ENCODE measurements at places on chromosomes 6 and 20.

GRCh38 chr6:150732765-150733539, 132.6 kb upstream of the MTHFD1L start:
- no peak for DNase-seq

- DNase-seq: no peak
Measured at GRCh38 chr6:13383328-13384163, 55.2 kb upstream of the TBC1D7 start.

DNA sequence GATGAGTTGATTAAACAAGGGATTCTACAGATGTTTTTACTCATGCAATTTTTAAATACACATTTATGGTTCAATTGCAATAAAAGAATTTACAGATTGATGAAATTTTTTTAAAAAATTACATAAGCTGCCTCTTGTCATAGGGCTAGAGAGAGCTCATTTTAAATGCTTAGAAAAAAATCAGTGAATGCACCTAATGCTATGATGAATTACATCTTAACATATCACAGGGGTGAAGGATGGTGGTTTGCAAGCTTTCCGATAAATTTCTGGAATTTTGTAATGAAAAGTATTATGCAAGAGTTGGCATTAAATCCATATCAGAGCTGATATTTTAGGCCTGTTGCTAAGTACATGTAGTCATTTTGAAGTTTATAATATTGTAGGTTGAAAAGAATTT, 29.6 kb downstream of the DSE start:
- no peak for DNase-seq

- DNase-seq: no peak
Measured at GRCh38 chr6:33061987-33062386, 11.5 kb downstream of the HLA-DPA1 start.

GRCh38 chr20:24109537-24109936, 121.0 kb upstream of the GGTLC1 start:
- no peak for DNase-seq

DNA sequence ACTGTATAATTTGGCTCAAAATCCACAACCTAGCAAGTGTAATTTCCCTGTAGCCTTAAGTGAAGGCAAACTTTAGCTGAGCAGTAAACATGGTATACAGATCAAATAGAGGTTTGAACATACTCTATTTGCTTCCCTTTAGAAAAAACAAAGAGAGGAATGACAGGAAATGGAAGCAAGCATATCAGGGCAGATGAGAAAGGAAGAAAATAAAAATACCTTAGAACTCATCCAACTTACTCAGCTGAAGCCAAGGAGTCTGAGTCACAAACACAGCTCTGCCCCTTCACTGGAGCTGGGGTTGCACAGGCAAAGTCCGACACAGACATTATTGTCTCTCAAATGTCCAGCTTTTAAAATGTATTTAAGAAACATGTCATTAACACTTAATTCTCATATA, 379.9 kb upstream of the IRAK1BP1 start:
- DNase-seq: no peak

GRCh38 chr20:37339208-37339607, 6.7 kb upstream of the SRC start:
- no peak for DNase-seq

DNA sequence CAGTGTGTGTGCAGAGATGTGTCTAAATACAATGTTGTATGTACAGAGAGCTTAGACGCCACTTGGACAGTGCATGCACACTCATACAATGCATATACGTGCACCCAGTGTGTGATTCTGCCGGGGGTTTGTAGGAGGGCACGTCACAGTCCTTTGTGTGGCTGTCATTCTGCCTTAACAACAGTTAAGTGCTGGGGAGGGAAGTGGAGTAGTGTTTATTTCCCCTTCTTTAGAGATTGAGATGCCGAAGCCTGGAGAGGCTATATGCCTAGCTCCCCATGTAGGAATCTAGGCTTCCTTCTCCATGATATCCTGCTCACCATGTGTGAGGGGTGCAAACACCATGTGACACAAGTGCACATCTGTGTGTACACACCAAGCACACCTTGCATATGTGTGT, 38.2 kb downstream of the MDFI start:
- DNase-seq: no peak

GRCh38 chr20:15919118-15919517, 654.1 kb downstream of the KIF16B start:
- DNase-seq: no peak

DNA sequence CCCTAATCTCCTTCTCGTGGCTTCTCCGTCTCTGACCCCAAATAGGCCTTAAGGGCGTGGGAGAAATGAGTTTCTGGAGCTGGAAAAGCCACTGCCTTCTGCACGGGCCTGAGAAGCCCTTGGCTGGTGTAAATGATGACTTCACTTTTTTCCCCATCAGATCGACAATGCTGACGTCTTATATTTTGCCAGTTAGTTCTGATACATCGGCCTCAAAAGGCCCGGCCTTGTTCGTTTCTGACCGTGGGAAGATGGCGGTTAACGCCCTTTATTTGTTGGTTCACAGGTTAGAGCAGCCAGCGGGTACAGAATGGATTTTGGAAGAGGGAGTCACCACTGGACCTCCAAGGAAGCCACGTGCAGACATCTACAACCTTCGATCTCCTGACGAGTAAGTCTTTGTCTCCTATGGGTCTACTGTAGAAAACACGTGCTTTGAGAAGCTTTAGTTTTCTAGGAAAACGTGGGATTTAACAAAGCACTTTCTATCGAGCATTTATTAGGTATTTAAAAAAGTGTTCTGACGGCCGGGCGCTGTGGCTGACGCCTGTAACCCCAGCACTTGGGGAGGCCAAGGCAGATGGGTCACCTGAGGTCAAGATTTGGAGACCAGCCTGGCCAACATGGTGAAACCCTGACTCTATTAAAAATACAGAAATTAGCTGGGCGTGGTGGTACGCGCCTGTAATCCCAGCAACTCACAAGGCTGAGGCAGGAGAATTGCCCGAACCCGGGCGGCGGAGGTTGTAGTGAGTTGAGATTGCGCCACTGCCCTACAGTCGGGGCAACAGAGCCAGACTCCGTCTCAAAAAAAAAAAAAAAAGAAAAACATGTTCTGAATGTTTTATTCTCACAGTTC, 1.2 kb upstream of the ZNFX1 start:
- peak; percentile 41 for DNase-seq

- no peak for DNase-seq
Measured at GRCh38 chr6:142686507-142686887, 258.5 kb downstream of the HIVEP2 start.

DNA sequence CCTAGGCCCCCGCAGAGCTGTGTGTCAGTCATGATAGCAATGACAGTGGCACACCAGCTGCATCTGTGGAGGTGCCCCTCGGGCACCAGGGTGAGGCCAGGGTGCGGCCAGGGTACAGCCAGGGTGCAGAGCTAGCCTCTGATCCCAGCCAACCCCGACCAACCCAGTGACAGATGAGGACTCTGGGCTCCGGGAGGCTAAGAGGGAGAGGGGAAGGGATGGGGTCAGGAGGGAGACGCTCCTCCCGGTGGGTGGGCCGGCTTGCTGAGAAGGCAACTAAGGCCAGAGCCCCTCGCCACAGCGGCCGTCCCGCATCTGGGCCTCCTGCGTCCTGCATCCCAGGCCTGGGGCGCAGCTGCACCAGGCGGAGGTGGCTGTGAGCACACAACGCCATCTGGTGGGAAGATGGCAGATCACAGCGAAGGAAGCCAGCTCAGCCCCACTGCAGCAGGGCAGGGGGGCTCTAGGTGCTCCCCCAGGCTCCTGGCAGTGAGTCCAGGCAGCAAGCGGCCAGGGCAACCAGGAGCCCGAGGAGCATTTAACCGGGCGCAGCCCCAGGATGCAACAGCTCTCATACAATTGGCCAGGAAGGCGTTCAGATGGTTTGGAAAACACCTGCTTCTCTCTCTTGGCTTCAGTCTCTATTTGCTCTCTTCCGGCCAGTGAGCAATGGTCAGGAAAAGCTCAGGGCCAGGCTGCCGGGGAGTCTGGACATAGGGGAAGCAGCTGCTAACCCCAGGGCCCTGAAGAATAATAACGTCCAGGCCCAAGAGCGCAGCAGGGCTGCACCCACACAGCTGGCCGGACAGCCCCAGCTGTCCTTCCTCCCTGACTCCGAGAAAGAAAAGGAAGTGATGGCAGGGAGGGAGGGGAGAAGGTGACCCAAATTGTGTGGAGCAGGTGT, 169.4 kb downstream of the TAF4 start:
- peak; percentile 71 for DNase-seq

DNA sequence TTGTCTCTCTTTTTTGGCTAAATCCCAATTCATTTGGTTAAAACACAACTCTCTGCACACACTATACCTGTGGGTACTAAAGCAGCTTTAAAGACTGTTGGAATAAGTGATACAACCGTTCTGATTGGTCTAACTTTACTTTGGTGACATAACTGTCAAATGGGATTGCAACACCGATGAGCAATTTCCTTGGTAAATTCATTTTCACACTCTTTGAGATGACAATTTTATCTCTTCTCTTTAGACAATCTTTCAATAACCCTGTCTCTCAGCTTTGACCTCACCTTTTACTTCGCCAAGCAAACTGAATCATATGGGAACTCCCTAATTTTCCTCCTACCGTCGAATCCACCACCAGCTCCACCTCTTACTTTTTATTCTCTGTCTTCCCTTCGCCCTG, 60.8 kb downstream of the ECT2L start:
- DNase-seq: no peak

GRCh38 chr6:125393449-125393858, 91.7 kb upstream of the HDDC2 start:
- DNase-seq: no peak

DNA sequence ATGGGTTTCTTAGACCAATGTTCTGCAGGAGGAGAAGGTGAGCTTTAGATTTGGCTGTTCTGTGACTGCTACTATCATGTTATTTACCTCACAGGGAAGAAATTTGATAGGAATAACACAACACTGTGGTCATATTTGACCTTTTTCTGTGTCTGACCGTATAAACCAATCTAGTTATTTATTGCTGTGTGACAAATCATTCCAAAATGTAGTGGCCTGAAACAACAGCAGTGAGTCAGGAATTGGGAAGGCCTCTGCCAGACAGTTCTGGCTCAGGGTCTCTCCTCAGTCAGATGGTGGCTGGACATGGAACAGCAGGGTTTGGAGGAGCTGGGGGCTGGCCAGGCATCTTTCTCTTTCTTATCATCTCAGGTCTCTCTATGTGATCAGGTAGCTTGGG, 33.0 kb downstream of the RIPOR2 start:
- no peak for DNase-seq

DNA sequence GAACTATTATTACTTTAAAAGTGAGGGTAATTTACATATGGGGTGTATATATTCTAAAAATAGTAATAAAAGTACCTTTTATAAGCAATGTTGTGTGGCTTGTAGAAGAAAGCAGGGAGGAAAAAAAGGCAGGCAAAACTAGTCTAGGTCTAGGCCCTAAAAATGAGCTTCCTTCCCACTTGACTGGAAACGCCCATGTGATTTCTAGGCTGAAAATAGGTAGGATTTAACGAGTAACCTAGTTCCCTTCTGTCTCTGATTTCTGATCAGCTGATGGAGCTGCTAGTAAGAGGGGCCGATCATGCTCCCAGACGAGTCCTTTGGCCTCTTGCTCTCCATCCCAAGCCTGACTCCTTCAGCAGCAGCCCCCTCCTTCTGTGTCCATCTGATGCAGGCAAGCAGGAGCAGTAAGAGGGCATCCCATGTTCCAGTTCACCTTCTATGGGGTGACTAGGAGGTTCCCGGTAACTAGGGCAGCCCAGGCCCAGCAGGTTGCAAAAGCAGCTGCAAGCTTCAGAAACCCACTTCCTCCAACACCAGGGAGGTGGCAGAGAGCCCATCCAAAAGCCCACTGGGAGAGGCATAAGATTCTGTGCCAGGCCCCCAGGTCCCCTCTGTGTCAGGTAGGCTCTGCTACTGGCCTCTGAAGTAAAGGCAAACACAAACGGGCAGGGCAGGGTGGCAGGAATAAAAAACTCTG, 24.4 kb downstream of the TBC1D20 start:
- DNase-seq: no peak

- no peak for DNase-seq
Measured at GRCh38 chr20:16222859-16223411, 350.3 kb downstream of the KIF16B start.

- no peak for DNase-seq
Measured at GRCh38 chr6:43778131-43778855, 8.3 kb downstream of the VEGFA start.

DNA sequence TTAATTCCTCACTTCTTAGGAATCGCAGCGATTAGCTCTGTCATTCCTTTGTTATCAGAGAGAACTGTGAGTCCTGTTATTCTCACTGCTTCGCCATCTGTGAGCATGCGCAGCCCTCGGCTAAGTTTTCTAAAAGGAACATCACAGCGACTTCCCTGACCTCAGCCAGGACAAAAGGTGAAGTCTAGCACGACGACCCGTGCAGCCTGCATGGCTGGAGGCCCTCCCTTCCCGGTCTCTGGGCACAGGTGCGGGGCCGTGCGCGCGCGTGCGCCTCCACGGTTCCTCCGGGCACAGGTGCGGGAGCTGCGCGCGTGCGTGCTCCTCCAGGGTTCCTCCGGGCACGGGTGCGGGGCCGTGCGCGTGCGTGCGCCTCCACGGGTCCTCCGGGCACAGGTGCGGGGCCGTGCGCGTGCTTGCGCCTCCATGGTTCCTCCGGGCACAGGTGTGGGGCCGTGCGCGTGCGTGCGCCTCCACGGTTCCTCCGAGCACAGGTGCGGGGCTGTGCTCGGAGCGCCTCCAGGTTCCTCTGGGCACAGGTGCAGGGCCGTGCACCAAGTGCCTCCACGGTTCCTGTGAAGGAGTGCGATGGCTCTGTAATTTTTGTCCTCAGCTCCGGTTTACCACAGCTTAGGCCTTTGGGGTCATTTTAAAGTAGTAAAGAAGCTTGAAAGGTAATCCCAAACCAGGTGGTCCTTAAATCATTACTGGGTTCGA, 212.3 kb downstream of the ERMARD start:
- DNase-seq: no peak

- no peak for DNase-seq
Measured at GRCh38 chr20:32906200-32906599, 47.5 kb downstream of the EFCAB8 start.

- DNase-seq: peak; percentile 26
Measured at GRCh38 chr6:11025921-11026635, 18.0 kb downstream of the ELOVL2 start.

GRCh38 chr6:137861550-137862337, 5.3 kb upstream of the TNFAIP3 start:
- peak; percentile 36 for DNase-seq

- peak; percentile 53 for DNase-seq
Measured at GRCh38 chr6:113855500-113856374, 1.4 kb upstream of the MARCKS start.

DNA sequence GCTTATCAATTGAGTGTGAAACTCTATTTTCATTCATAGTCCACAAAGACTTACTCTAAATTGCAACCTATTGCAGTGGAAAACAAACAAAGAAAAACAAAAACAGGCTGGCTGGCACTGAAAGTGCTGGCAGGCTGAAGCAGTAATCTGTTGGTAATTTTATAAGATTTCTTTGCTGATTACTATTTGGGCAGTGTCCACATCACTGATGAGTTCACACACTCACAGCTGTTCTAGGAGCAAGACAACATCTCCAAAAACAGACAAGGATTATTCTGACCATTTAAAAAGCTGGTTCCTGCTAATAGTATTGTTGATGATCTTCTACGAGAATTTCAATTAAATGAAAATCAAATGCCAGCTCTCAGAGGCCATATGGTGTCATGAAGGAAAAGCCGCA, 26.9 kb downstream of the MARCKS start:
- no peak for DNase-seq

GRCh38 chr6:156787569-156788492, 10.7 kb downstream of the ARID1B start:
- DNase-seq: no peak
